ENCODE measurements at places on chromosomes 5 and 9.

DNA sequence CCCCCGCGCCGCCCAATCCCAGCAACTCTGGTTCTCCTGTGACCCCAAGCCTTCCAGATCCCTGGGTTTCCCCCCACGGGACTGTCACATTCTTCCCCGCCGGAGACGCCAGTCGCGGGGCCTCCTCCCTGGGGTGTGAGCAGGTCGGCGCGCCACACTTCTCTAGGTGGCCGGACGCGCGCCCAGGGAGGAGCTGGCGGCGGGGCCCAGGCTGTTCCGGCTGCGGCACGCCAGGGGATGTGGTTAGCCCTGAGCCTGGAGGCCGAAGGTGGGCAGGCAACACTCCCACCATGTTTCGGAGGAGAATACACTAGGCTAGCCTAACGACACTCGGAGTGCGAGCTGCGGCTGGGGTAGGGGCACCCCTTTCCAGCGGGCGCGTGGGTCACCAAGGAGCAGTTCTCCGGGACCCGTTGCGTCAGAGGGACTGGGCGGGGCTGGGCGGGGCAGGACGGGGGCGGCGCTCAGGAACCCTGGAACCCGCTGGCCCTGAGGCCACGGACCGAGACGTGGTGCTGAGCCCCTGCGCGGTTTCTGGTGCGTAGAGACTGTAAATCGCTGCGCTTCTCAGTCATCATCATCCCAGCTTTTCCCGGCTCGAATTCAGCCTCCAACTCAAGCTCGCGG is at the start of gene SLC27A6:
Gene SLC27A6, plus strand, starts transcription at position 478 of the 627 bp plus-strand sequence. CDS start 650 bp downstream, outside the sequence.
- DNase-seq, result peak; percentile 14

- no peak for DNase-seq
Observed at GRCh38 chr9:89022902-89023301, 31.6 kb downstream of the S1PR3 start.

GRCh38 chr5:17373406-17373805 is 124.6 kb upstream of the TAF11L2 start:
- no peak for DNase-seq

DNA sequence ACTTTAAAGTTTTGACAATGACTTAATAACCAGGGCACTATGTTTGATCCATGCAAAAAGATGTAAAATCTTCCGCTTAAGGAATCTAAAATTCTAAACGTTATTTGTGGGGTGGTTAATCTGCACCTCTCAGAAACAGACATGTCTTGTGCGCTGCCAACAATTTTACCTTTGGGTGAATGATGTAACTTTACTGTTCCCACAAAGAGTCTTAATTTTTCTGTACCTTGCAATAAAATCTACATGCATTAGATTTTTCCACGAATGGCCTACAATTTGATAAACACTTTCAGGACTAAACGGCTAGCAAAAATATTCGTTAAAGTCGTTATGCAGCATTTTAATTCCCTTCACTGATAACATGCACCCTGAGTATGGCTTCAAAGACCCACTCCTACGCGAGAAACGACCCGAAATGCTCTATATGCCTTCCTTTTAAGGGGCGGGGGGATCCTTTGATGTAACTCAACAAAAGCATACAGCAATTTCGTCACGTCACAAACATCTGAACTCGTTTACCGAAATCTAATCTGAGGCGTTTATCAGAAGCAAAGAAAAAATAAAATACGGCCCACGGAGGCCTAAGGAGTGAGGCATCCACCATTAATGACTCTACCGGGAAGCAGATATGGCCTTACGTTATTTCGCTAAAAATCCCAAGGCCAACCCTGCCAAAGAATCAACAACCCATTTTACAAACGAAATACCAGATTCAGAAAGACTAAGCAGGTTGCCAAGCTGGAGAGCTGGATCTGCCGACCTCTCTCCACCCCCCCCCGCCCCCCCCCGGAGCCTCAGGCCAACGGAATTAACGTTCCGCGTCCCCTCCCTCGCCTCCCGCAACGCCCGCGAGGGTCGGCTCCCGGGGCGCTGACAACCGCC is 621 bp downstream of the AK6 start:
- no peak for DNase-seq

- no peak for DNase-seq
Observed at GRCh38 chr9:95978106-95978505, 102.6 kb downstream of the ERCC6L2 start.

GRCh38 chr5:68353605-68354004 is 138.0 kb downstream of the PIK3R1 start:
- no peak for DNase-seq

DNA sequence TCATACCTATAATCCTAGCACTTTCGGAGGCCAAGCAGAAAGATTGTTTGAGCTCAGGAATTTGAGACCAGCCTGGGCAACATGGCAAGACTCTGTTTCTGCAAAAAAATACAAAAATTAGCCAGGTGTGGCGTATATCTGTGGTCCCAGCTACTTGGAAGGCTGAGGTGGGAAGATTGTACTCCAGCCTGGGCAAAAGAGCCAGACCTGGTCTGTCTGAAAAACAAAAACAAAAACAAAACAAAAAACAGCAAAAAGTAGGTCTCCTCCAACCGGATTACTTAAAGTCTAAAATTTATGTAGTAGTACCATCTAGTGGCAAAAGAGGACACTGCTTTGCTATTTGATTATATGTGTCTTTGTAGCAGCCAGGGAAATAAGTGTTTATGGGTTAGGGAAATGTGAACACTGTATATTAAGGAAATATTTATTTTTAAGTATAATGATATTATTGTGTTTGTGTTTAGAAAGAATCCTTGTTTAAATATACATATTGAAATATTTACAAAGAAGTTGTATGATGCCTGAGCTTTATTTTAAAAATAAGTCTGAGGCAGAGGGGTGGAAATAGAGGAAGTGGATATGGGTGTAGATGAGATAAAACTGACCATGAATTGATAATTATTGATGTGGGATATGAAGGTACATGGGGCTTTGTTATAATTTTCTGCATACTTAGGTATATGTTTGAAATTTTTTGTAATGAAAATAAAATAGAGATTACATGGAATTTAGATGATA is 20.0 kb downstream of the APC start:
- DNase-seq, result peak; percentile 34

DNA sequence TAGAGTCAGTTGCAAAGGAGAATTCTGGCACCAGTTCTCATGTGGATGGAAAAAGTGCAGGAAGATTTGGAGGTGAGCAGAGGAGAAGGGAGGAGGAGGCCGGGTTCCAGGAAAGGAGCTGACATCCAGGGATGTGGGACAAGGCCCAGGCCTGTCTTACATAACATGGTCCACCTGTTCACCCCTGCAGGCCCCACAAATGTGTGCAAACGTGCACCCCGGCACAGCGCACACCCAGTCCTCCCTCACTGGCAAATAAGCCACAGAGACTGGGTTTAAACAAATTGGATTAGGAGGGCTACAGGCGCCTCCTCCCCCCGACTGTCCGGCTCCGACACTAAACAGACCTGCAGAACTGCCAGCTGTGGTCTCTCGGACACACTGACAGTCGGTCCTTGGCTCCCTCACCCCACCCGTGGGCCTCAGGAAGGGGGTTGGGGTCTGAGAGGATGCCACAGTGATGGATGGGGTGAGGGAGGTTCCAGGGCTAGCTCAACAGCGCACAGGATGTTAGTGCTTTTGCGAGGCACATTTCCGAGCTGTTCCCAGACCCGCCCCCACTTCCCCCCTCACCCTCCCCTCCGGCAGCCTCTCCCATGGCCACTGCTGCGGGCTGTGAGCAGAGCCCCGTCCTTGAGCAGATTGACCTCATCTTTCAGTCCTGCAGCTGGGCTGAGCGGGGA is 43.4 kb upstream of the IL17B start:
- DNase-seq, result no peak

- no peak for DNase-seq
Observed at GRCh38 chr5:44933686-44934085, 124.9 kb downstream of the MRPS30 start.

- DNase-seq, result peak; percentile 59
Observed at GRCh38 chr9:2800394-2801179, 43.3 kb downstream of the PUM3 start.

DNA sequence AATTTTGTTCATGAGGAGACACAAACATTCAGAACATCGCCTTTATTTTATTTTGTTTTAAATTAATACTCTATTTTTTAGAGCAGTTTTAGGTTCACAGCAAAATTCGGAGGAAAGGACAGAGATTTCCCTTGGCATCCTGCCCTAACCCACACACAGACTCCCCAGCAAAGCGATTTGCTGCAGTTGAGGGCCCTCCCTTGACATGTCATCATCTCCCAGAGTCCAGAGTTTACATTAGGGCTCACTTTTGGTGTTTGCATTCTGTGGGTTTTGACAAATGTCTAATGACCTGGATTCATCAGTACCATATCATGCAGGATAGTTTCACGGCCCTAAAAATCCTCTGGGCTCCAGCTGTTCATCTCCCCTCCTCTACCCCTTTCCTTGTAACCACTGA is 33.6 kb upstream of the COL5A1 start:
- DNase-seq, result no peak

DNA sequence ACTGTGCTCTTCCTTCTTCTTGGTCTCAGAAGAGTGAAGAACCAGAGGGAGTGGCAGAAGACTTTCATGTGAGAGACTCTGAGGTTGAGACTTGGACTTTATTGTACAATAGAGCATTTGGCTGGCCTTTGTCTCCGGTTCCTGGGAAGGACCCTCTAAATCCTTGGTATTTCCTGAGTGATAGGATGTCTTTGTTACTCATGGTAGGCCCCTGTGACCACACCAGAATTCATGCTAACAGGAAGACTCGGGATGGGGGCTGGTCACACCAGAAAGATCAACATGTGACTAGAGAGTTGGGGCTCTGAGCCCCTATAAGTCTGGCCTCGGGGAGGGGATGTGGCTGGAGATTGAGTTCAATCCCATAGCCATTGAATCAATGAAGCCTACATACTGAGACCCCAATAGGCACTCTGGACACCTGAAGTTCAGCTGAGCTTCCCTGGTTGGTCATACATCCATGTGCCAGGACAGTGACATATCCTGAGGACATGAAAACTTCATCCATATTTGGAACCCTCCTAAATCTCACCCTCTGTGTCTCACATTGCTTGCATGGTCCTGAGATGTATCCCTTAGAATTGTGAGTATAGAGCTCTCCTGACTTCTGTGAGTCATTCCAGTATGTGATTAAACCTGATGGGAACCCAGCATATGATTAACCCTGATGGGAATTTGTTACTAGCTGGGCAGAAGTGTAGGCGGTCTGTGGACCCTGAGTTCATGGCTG is 201.7 kb downstream of the GADD45G start:
- DNase-seq, result peak; percentile 23

DNA sequence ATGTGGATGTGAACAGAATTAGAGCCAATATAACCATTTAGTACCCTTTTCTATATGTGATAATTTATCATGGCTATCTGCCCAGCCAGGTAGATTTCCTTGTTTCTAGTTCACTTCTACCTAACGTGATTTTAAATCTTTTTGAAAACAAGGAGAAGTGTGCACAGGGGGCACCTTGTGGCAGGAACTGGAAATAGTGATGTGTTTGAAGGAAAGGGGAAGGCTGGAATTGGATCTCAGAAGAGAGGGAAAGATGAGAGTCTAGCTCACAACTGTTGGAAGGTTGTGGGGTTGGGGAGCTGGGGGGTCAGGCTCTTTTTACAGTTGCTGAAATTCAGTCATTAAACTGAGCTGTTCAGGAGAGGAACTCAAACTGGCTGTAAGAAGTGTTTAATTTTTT is 219.5 kb downstream of the KCTD16 start:
- peak; percentile 6 for DNase-seq

GRCh38 chr9:131270171-131271015 is 5.9 kb downstream of the FAM78A start:
- no peak for DNase-seq

DNA sequence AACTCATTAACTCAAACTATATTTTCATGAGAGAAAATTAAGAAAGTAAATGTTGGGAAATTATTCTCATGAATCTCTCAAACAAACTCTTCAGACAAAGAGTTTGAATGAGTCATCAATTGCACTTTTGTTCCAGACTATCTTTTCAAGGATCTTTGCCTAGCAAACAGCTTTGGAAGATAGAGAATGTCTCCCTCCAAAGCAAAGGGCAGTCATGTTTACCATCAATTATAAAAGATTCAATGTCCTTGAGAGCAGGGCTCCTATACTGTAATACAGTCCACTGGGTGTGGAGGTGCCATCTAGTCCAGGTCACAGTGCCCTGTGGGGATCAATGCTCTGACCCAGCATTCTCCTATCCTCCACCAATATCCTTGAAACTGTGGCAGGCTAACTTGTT is 1429.3 kb downstream of the EFNA5 start:
- no peak for DNase-seq

- DNase-seq, result no peak
Observed at GRCh38 chr5:173916233-173916632, 28.1 kb downstream of the CPEB4 start.

- DNase-seq, result peak; percentile 25
Observed at GRCh38 chr5:90182726-90183125, 226.8 kb downstream of the CETN3 start.

DNA sequence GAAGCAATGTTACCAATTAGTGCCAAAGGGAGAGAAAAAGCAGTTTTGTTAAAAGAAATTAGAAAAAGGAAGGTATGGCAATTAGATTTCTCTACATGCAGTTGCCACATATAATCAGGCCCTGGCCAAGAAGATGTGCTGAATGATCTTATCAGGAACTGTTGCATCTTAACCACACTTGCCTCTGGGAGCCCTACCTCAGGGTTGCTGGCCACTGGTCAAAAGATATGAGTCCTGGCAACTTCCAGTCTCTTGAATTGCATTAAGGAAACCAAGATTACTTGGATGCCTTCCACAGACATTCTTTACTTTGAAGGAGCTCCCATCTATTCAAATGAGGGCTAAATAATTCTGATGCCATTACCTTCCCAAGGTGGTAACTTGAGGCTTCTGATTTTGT is 60.4 kb downstream of the TNC start:
- DNase-seq, result peak; percentile 67

DNA sequence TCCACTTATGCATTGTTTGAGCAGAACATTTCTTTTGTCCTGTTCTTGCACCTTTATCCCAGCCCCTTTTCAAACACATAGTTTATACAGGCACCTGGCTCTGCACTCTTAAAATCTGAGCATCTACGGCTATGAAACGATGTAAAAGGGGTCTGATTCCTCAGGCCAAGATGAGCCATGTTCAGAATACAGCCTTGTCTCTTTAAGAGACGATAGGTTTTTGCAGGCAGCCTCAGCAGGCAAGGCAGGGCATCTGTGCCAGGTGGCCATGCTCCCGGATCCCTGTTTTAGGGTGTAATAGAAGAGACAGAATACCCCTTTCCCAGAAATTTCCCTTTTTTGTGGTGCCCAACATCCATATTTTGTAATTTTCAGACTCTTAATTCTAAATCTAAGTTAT is 89.1 kb upstream of the NFIB start:
- no peak for DNase-seq
